ENCODE measurements at places on chromosomes 4 and X. TPM values are rescaled to one million over a fixed set of nuclear protein-coding genes. Genes with fewer than 3 reads are reported as not detected.

GRCh38 chr4:108170631-108171338, 2.1 kb upstream of the LEF1 start:
- no peak for DNase-seq
- H3K27ac ChIP-seq = no peak overlapping the region
- H3K36me3 ChIP-seq = no peaks in the 10 kb centered on the region
- no peaks in the 10 kb centered on the region for H3K4me1 ChIP-seq
- H3K27me3 ChIP-seq = peaks cover 40% of the 10 kb centered on the region
- no peak overlapping the region for H3K4me3 ChIP-seq

Gene RPS6KA6
- 3.3 TPM for total RNA-seq

Gene AWAT2
- total RNA-seq = not detected

- H3K27ac ChIP-seq = no peak overlapping the region
- H3K4me1 ChIP-seq = no peaks in the 10 kb centered on the region
- no peaks in the 10 kb centered on the region for H3K36me3 ChIP-seq
- no peaks in the 10 kb centered on the region for H3K27me3 ChIP-seq
- peak; percentile 33 for DNase-seq
Observed at GRCh38 chr4:9996319-9997110, 24.8 kb downstream of the SLC2A9 start.

- DNase-seq = peak; percentile 37
- H3K27me3 ChIP-seq = no peaks in the 10 kb centered on the region
- H3K27ac ChIP-seq = no peak overlapping the region
Observed at GRCh38 chr4:167939863-167940616, 152.3 kb upstream of the ANXA10 start.

GRCh38 chr4:184792334-184792733, 33.4 kb downstream of the ACSL1 start:
- no peaks in the 10 kb centered on the region for H3K36me3 ChIP-seq
- H3K27me3 ChIP-seq = no peaks in the 10 kb centered on the region
- H3K4me1 ChIP-seq = no peaks in the 10 kb centered on the region
- no peak overlapping the region for H3K27ac ChIP-seq

DNA sequence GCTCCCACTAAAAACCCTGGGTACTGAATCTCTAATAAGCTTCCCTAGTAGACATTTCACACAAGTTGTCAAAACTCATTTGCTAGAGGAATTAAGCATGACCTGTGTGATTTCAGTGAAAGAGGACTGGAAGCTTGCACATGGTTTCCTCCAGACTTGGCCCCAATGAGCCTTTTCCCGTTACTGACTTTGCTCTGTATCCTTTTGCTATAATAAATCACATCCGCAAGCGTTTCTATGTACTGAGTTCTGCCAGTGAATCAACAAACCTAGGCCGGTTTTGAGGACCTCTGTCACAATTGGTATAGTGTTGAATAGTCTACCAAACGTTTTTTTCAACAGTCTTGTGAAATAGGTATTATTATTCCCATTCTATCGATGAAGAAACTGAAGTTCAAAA, 8.2 kb downstream of the ATP11C start:
- no peaks in the 10 kb centered on the region for H3K4me1 ChIP-seq
- H3K27me3 ChIP-seq = no peaks in the 10 kb centered on the region
- no peak overlapping the region for H3K4me3 ChIP-seq

Gene PABPC1L2A
- total RNA-seq = not detected

Gene GPC3
- total RNA-seq = 45.5 TPM

- no peak overlapping the region for H3K4me3 ChIP-seq
- no peak overlapping the region for H3K27ac ChIP-seq
- no peak for DNase-seq
- no peaks in the 10 kb centered on the region for H3K27me3 ChIP-seq
Observed at GRCh38 chr4:66785479-66785878, 759.8 kb downstream of the CENPC start.

DNA sequence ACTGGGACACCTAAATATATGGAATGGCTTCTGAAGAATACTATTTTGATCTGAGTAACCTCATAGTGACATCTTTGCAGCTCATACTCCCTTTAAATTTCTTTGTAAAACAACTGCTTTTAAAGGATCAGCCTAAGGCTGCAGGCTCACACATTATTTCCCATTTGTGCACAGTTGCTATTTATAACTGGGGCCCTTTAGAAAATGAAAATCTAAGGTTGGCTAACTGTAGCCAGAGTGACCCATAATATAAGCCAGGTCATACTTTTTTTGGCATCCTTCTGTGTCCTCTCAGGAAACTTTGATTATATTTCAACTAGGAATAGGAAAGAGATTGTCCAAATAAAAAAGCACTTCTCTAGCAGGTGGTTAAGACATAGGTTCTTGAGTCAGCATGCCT, 123.6 kb upstream of the RASGEF1B start:
- no peaks in the 10 kb centered on the region for H3K27me3 ChIP-seq
- no peak for DNase-seq
- no peaks in the 10 kb centered on the region for H3K36me3 ChIP-seq
- H3K4me1 ChIP-seq = no peaks in the 10 kb centered on the region

Gene DIPK2B
- not detected for total RNA-seq

DNA sequence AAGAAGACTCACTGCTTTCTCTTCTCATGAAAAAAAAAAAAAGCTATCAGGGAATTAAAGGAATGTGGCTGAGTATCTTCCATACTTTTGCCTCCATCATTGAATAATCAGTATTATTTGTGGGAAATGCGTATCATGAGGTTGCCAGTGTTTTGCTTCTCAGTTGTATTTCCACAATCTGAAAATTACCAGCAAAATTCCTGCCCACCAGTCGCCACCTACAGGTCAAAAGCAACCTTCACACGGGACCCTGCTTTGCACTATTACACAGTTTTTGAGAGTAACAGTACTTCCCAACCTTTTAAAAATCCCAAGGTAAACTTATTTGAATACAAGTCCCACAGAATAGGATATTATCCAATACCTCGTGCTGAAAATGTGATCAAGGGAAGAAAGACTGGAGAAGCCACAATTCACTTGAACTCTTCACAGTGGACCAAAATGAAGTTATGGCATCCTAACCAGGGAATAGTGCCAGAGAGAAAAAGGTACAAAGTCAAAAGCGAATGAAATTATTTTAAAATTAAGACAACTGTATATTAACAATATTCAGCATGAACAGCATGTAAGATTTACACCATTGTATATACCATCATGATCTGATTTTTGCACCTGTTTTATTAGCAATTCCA, 30.4 kb downstream of the PGRMC1 start:
- no peak overlapping the region for H3K27ac ChIP-seq
- H3K4me1 ChIP-seq = no peaks in the 10 kb centered on the region
- no peaks in the 10 kb centered on the region for H3K36me3 ChIP-seq
- DNase-seq = no peak

GRCh38 chr4:140059159-140059558, 94.8 kb downstream of the MAML3 start:
- DNase-seq = no peak
- H3K27ac ChIP-seq = no peak overlapping the region
- no peaks in the 10 kb centered on the region for H3K36me3 ChIP-seq
- no peaks in the 10 kb centered on the region for H3K27me3 ChIP-seq

Gene SGMS2
- total RNA-seq = 63.7 TPM

- H3K27ac ChIP-seq = no peak overlapping the region
- no peaks in the 10 kb centered on the region for H3K27me3 ChIP-seq
- H3K4me1 ChIP-seq = no peaks in the 10 kb centered on the region
- H3K4me3 ChIP-seq = no peak overlapping the region
- no peak for DNase-seq
Observed at GRCh38 chr4:139973616-139974015, 180.4 kb downstream of the MAML3 start.

DNA sequence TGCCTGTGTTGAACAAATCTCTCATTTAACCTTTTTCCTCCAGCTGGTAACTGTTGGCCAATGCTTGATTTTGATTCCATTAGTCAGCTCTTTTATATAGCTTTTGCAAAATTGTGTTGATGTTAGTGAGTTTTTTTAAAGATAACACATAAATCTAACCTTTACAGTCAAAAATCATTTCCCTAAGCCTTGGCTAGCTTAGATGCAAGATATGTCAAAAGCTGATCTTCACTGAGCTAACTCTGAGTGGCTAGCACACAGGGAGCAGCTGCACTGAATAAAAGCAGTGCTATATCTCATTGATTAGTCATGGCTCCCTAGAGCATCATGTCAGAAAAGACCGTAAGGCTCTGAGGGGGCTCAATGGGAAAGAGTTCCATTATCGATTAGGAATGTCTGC, 78.7 kb downstream of the PPARGC1A start:
- no peaks in the 10 kb centered on the region for H3K36me3 ChIP-seq
- H3K27me3 ChIP-seq = no peaks in the 10 kb centered on the region
- H3K27ac ChIP-seq = no peak overlapping the region
- no peaks in the 10 kb centered on the region for H3K4me1 ChIP-seq
- H3K4me3 ChIP-seq = no peak overlapping the region

Gene FBXL5
- 120 TPM for total RNA-seq

- H3K4me3 ChIP-seq = no peak overlapping the region
- peaks cover 7% of the 10 kb centered on the region for H3K4me1 ChIP-seq
Observed at GRCh38 chr4:8534129-8534528, 46.1 kb upstream of the GPR78 start.

DNA sequence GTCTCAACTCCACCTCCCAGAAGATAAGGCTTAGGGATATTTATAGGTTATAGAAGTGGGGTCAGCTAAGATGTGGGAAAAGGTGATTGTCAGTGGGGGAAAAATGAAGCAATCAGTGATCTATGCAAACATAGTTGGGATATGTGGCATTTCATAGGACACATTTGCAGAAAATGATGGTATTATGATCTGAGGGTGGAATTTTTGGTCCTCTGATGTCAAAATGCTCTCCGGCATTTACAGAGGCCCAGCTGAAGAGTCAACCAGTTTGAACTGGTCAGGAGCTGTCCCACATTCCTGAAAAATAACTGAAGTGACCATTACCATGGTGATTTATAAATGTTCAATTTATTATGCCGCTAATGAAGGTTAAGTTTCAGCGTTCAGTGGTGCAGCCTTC, 12.2 kb upstream of the HPGD start:
- H3K27ac ChIP-seq = no peak overlapping the region
- H3K4me3 ChIP-seq = no peak overlapping the region
- H3K36me3 ChIP-seq = no peaks in the 10 kb centered on the region
- H3K4me1 ChIP-seq = no peaks in the 10 kb centered on the region
- no peaks in the 10 kb centered on the region for H3K27me3 ChIP-seq

- no peak overlapping the region for H3K27ac ChIP-seq
- H3K27me3 ChIP-seq = no peaks in the 10 kb centered on the region
- H3K4me1 ChIP-seq = no peaks in the 10 kb centered on the region
- H3K4me3 ChIP-seq = no peak overlapping the region
- DNase-seq = no peak
- no peaks in the 10 kb centered on the region for H3K36me3 ChIP-seq
Observed at GRCh38 chr4:90246816-90247215, 119.6 kb downstream of the CCSER1 start.

GRCh38 chr4:167918077-167918476, 174.3 kb upstream of the ANXA10 start:
- H3K4me3 ChIP-seq = no peak overlapping the region
- no peaks in the 10 kb centered on the region for H3K27me3 ChIP-seq
- H3K36me3 ChIP-seq = no peaks in the 10 kb centered on the region
- H3K4me1 ChIP-seq = no peaks in the 10 kb centered on the region
- DNase-seq = peak; percentile 8
- H3K27ac ChIP-seq = no peak overlapping the region
